ENCODE measurements at places on chromosomes 3 and 15. TPM values are rescaled to one million over a fixed set of nuclear protein-coding genes. Genes with fewer than 3 reads are reported as not detected.
A peak's percentile ranks its signal among the peaks of the same experiment; 100 is the strongest.

TLE3 gene
- total RNA-seq: 45.5 TPM

DNA sequence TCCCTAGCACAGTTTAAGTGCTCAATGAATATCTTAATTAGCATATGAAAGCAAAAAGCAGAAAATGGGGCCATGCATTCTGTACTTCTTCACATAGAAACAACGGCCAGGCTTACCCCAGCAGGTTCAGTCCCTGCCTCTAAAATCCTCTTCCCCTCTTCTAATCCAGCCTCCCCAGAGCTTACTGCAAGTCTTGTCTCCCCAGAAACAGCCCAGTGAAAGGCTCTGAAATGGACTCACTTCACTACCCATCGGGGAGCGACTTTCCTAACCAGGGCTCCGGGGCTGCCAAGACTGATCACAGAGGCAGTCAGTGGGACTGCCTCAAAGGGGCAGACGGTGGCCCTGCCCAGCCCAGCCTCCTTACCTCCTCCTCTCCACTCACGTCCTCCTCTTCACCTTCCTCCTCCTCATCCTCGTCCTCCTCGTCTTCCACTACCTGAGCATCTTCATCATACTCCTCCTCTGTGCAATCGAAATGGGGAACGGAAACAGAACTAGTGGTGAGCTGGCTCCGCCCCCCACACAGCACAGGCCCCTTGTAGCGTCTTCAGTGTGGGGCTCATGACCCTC lies 38.0 kb downstream of the ANP32A start:
- DNase-seq: no peak

- DNase-seq: peak; percentile 84
Measured at GRCh38 chr3:28916713-28917499, 364.0 kb upstream of the RBMS3 start.

DNA sequence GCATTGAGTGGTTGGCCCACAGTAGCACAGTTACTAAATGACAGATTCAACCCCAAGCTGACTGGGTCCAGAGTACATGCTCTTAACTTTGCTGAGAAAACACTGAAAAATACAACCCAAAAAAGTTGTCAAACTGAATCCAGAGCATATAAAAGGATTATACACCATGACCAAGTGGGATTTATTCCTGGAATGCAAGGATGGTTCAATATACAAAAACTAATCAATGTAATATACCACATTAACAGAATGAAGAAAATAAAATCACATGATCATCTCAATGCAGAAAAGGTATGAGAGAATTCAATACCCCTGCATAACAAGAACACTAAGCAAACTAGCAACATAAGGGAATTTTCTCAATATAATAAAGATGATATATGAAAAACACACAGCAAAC lies 98.5 kb downstream of the STAG1 start:
- no peak for DNase-seq

DBR1 gene
- total RNA-seq: 10.6 TPM

AHSG gene
- total RNA-seq: not detected

ECE2 gene
- total RNA-seq: not detected

GRCh38 chr3:27138562-27138961 lies 230.6 kb downstream of the NEK10 start:
- no peak for DNase-seq

- no peak for DNase-seq
Measured at GRCh38 chr15:38091078-38091645, 156.7 kb downstream of the TMCO5A start.

- no peak for DNase-seq
Measured at GRCh38 chr3:40148827-40149226, 160.7 kb upstream of the EIF1B start.

- DNase-seq: no peak
Measured at GRCh38 chr3:167983583-167983982, 112.1 kb downstream of the GOLIM4 start.

GRCh38 chr3:104992676-104993075 lies 374.0 kb upstream of the ALCAM start:
- no peak for DNase-seq

EFCC1 gene
- 1.3 TPM for total RNA-seq

DNA sequence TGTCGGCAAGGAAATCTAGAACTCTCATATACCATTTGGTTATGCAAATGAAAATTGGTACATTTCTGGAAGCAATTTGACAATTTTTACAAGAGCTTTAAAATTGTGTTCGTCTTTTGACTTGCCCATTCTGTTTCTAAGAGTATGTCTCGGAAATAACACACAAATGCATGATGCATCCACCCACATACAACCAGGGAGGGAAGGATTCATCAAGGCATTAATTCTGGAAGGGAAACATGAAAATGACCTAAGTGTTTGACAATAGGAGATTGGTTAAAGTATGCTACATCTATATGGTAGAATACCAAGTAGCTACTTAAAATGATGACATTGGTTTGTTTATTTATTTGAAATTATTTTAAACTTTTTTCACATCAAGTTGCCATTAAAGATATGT lies 58.6 kb downstream of the PIAS1 start:
- DNase-seq: no peak

- DNase-seq: no peak
Measured at GRCh38 chr15:96887730-96888129, 557.2 kb downstream of the NR2F2 start.

DNA sequence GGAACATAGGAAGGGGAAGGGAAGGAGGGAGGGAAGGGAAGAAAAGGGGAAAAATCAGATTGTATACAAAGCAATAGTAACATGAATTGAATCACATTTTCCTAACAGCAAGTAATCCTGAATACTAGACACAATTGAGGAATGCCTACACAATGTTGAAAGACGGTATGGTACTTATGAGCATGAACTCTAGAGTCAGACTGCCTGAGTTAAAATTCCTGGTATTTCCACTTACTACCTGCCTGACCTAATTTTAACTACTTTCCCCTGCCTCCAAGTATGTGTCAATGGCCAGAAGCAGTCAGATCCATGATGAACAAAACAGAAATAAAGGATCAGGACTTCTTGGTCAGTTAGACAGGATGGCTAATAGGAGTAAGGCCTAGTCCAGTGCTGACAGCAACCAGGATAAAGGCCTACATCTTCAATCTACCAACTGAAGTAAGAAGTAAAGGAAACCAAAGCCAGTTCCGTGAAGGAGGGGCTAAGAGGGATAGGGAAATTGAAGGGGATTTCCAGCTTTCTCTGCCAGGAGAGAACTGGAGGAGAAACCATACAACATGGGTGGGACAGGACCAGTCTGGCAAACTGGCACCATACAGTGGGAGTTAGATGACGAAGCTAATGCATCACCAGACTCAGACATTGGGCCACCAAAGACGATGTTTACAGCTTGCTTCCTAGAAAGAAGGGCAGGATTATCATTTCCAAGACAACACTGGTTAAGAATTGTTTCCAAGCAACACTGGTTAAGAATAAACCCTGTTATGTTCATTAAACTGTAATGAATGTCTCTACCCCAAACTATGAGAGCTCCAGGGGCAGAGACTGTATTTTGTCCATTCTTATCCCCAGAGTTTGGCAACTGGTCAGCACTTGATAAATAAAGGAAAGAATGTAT lies 151.6 kb upstream of the UBE2E2 start:
- DNase-seq: no peak

DNA sequence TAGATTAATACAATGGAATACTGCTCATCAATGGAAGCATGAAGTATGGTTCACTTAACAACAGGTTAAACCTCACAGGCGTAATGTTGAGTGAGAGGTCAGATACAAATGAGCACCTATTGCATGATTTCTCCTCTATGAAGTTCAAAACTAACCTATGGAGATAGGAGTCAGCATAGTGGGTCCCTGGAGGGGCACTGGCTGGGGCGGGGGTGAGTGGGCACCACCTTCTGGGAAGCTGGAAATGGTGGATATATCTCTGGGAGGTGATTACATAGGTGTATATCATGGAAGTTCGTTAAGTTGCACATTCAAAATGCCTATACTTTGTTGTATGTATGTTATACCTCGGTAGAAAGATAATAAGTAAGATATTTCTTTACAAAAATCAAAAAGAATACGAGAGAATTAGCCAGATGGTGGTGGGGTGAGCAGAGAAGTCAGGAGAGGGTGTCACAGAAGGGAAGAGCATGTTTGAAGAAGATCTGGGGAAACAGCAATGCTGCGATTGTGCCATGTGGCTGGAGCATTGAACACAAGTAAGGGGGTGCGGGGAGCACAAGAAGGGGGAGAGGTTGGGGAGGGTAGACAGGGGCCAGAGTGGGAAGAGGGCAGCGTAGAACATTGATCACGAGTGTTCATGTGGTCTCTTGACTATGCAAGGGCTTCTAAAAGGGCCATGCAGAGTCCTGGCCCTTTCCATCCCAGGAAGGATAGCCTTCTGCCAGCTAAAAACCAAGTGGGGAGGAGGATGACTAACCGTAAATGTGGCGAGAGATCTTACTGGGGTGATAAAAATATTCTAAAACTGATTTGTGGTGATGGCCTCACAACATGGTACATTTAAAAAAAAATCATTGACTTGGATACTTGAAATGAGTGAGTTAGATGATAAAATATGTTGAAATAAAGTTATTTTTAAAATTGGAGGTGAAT lies 30.2 kb downstream of the ITGA11 start:
- peak; percentile 26 for DNase-seq

DNA sequence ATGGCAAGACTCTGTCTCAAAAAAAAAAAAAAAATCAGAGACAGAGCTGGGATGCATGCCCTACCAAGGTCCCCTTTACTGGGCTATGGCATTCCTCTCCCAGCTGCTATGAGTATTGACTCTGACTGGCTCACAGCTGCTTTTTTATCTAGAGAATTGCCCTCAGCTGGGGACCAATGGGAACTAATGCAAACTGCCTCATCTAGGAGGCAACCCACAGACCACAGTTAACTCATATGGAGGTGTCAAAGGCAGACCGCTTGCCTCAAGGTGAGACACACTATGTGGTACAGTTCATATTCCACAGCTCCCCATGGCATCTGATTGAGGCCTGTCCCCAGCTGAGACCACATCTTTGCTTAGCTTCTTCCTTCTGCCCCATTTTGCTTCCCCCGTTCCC lies 183.5 kb upstream of the EOMES start:
- no peak for DNase-seq

GRCh38 chr3:24400450-24400849 lies 94.2 kb downstream of the THRB start:
- DNase-seq: no peak

ZNF35 gene
- total RNA-seq: 16.1 TPM

C2CD4A gene
- not detected for total RNA-seq

PRTG gene
- total RNA-seq: 1.0 TPM

FBXL2 gene
- total RNA-seq: 9.8 TPM

IQCF2 gene
- total RNA-seq: not detected

DNA sequence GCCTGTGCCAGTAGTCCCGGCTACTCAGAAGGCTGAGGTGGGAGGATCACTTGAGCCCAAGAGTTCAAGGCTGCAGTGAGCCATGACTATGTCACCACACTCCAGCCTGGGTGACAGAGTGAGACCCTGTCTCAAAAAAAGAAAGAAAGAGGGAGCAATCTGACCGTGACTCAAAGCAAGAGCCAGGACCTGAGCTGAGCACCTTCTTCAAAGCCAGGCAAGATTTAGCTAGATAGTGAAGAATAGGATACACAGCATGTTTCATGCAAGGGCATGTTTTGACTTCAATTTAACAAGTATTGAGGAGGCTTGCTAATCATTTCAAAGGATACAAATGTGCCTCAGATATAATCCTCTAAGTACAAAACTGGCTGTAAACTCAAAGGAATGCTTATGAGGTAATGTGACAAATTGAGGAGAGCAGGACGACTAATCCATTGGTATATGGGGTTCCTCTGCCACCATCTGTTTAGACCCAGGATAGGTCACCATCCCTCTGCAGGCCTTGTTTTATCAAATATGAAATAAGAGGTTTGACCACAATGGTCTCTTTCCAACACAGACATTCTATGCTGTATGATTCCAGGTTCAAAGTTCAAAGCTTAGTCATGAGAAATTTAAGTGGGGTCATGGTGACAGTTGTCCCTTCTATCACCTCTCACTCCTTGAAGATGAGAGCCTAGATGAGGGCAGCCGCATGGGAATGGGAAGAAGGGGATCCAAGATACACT lies 33.2 kb downstream of the RAB27A start:
- no peak for DNase-seq

PLSCR5 gene
- total RNA-seq: not detected

DNA sequence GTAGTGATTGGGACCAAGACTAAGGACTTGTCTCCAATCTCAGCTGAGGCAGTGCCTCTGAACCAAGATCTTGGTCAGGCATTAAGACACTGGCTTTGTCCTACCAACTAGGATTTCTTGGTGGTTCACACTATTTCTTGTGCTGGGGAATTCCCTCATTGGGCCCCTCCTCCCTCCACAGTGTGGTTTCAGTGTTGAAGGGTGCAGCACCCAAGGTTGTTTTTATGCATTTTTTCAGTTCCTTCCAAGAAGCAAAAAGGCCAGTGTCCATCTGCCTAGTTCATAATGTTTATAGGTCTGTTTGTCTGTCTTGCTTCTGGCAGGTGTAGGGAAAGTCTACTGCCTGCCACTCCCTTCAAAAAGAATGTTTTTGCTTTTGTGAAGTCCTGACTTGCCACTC lies 10.6 kb upstream of the ITPKA start:
- peak; percentile 3 for DNase-seq

DNA sequence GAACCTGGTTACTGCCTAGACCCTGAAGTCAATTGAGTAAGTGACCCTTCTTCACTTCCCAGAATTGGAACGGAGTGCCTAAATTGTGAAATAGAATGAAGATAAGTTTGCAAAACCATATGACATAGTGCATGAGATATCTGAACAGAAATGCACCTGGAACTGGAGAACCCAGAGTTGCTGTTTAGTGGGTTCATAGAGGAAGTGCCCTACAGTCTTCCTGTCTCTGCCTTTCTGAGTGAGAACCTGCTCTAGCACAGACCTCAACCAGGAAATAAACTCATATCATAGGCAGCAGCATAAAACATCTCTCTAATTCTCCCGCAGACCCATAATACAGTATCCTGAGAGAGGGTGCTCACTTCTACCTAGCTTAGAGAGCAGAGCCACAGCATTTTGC lies 82.9 kb downstream of the EOMES start:
- DNase-seq: no peak

GRCh38 chr3:120286465-120286864 lies 1.4 kb upstream of the GPR156 start:
- DNase-seq: no peak

DNA sequence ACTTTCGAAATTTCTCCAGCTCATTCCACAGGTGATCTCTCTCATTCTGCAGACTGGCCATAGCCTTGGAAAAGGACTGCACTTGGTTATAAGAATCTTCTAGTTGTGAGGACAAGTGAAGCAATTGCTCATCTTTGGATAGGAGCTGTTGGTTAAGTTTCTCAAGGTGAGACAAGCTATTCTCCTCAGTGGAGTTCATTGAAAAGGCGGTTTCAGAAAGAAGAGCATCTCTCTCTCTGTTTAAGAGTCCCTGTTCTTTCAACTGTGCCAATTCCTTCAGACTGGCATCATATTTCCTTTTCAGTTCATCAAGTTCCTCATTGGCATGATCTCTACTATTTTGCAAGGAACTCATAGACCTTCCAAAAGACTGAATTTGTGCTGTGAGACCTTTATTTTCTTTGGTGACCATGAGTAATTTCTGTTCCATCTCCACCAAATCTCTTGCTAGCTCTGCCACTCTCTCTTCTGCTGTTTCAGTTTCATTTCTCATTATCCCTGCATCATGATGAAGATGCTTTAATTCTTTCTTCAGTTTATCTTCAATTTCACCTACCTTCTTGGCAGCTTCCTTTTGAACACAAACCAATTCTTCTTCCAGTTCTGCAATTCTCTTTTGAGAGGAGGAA lies 30.2 kb upstream of the HCLS1 start:
- no peak for DNase-seq
